Vagina (tissue), 2 donors: ENCODE measurements at places on chromosomes 7 and 10. TPM values are rescaled to one million over a fixed set of nuclear protein-coding genes. Genes with fewer than 3 reads are reported as not detected.

DNA sequence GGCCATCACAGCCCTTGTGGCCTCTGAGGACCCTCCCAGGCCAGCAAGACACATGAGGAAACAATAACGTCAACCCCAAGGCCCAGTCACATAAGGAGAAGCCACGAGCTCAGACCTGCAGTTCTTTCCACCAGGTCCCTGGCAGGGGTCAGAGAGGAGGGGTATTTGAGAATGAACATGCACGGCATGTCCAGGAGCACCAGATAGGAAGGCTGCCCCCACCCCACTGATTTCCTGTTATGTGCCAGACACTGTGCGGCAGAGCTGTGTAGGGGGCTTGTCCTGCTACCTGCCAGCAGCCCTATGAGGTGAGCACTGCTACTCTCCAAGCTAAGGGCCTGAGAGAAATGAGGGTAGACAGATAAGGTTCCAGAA lies 40.7 kb upstream of the ZMIZ1 start:
- no peak for DNase-seq

DNA sequence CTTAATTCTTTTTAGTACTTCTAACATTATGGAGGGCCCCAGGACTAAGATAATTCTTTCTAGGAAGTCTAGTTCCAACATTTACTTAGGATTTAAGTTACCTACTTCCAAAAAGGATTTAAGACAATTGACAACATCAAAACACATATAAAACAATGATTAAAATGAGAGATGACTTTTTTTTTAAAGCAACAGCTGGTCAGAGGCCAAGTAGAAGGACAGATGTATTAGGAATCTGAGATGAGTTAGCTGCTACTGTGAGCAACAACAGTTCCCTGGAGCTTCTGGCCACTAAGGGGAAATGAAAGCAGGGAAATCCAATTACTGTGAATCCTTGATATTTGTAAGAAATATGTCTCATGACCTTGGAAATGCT lies 222.3 kb downstream of the PHTF2 start:
- no peak for DNase-seq

Gene METTL2B
- total RNA-seq: 18.4 TPM

Gene FBXL13
- total RNA-seq: 0.98 TPM

- no peak for DNase-seq
Observed at GRCh38 chr7:36281945-36282717, 107.5 kb upstream of the ANLN start.

Gene LIPJ
- total RNA-seq: not detected

Gene BTBD16
- not detected for total RNA-seq

DNA sequence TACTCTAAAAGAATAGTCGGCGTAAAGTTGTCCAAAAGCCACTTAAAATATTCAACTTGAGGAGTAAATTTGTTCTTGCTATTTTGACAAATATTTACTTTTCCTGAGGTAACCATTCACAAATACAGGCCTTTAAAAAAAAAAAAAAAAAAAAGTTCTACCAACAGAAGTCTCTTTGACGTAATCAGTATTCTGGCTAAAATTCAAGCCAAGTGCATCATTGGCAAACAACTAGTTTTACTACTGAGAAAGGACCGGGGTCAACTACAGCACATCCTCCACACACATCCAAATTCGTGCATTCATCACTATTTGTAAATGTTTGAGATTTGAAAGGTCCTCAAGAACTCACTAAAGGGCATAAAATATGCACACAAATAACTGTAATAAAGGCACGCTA lies 2.0 kb downstream of the OAT start:
- DNase-seq: no peak

- no peak for DNase-seq
Observed at GRCh38 chr10:80081026-80081425, 2.6 kb downstream of the TMEM254 start.

Gene TAS2R3
- 1.5 TPM for total RNA-seq

DNA sequence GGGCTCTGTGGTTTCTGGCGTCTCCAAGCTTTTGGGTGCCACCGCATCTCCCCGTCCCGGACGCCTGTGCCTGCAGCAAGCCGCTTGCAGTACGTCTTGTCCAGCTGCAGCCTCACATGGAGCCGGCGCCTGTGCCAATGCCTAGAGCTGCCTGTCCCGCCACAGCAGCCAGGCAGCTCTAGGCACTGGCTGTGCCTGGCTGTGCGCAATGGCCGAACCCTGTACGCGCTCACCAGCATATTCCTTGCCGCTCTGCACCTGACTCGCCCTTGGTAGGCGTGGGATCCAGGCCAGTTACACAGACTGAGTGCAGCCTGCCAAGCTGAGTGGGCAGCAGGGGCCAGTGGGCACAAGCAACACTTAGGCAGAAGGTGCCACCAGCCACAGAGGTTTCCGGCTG lies 381.2 kb upstream of the SORCS1 start:
- DNase-seq: no peak

Gene DNA2
- total RNA-seq: 3.7 TPM

GRCh38 chr10:61878740-61879068 lies 22.8 kb upstream of the ARID5B start:
- DNase-seq: no peak

Gene RELN
- total RNA-seq: 7.4 TPM

DNA sequence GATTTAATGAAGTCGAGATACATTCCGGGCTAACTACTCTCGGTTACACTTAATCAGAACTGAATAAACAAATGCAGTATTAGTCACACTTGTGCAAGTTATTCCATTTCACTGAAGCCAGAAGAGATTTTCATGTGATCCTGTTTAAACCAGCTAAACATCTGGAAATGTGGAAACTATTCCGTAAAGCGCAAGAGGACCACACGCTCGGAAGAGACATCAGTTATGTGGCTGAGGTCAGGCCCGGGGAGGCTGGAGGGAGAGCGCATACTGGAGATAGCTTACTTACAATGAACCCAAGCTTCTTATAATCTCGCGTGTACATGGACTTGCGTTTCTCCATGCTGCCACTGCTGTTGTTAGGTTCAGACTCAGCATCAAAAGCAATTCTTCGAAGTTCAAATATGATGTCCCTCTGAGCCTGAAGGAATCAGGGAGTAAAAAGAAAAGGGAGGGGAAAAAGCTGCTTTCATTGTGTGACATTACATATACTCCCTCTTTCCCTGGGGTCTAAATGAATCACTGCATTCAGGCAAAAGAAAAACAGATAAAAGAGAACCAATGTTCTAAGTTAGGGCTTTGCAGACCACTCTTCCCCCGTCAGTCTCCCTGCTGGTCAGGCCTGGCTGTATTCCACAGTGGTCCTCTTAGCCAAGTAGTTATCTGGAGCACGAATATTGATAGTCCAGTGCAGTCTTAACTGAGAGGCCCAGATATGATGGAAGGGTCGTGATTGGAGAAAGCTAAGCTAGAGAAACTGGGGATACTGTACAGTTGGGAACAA lies 237.4 kb downstream of the ELMO1 start:
- no peak for DNase-seq

DNA sequence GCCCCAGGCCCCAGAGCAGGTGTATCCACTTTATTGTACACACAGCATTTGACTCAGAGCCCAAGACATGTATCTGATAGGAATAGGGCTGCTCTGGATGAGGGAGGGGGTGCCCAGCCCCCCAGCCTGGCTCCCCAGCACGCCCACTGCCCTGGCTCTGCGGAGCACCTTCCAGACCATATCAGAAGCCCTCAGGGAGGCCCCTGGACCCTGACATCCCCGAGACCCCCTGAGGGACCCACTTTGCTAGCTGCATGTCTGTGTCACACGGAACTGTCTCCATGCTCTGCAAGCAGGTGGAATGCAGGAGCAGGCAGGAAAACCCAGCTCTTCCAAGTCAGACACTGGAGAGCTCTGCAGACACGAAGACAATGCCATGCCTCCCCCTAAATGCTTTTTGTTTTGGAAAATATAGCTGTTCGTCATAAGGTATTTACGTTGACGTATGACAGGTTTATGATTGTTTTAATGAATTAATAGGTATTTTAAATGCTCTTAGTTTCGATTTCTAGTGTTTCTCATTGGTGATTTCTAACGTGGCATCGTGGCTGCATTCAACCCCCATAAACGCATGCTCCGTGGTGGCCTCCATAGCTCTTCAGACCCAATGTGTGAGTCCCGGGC lies 92.8 kb upstream of the INSIG1 start:
- DNase-seq: no peak
